Vagina (tissue), 2 donors: ENCODE measurements at places on chromosomes 3 and 15. TPM values are rescaled to one million over a fixed set of nuclear protein-coding genes. Genes with fewer than 3 reads are reported as not detected.

COLQ gene
- total RNA-seq = 12.8 TPM

DNA sequence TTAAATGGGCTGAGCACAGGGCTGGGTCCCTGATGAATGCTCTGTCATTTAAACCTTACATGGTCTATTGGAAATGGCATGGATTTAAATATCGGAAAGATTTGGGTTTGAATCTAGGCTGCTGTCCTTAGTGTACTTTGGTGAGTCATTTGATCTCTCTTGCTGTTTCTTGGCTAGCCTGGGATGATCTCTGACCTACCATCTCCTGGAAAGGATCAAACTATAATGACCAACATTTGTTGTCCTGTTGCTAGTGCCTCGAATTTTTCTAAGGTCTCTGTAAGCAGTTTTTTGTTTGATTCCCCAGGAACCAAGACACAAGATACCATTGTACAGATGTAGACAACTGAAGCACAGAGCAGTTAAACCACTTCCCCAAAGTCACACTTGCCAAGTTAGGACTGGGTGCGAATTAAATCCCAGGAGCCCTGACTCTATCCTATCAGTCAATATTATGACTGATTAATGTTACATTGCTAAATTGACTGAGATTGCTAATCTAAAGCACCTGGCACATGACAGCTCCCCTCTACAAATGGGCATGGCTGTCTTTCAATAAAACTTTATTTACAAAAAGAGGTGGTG is 244.9 kb upstream of the MCTP2 start:
- H3K27me3 ChIP-seq = no peaks in the 10 kb centered on the region
- no peak overlapping the region for H3K27ac ChIP-seq
- no peak for DNase-seq
- no peak overlapping the region for H3K4me3 ChIP-seq

DNA sequence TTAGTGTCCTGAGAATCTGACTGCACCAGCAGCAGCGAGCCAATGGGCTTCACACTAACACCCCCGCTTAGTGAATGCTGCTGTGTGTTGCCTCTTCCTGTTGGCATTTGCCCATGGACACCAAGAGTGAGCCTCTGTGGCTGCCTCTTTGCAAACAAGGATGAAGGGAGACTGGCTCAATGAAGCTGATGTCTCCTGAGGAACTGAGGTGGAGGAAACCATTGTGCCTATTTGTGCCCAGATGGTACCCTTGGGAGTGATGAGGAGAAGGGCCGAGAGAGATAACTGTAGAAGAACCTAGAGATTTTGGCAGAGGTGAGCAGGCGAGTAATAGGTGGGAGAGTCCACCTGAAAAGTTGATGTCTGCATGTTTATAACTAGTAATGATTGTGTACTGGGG is 51.2 kb downstream of the IL20RB start:
- H3K36me3 ChIP-seq = no peaks in the 10 kb centered on the region
- H3K4me3 ChIP-seq = no peak overlapping the region
- H3K27ac ChIP-seq = no peak overlapping the region
- H3K27me3 ChIP-seq = no peaks in the 10 kb centered on the region
- peaks cover 5% of the 10 kb centered on the region for H3K4me1 ChIP-seq

GRCh38 chr3:55283441-55283925 is 203.6 kb downstream of the WNT5A start:
- no peaks in the 10 kb centered on the region for H3K27me3 ChIP-seq
- no peak overlapping the region for H3K27ac ChIP-seq
- H3K36me3 ChIP-seq = no peaks in the 10 kb centered on the region
- no peak overlapping the region for H3K4me3 ChIP-seq
- H3K4me1 ChIP-seq = no peaks in the 10 kb centered on the region
- DNase-seq = no peak

GRCh38 chr15:48354694-48355303 is 23.6 kb downstream of the DUT start:
- H3K36me3 ChIP-seq = no peaks in the 10 kb centered on the region
- DNase-seq = no peak
- H3K4me3 ChIP-seq = no peak overlapping the region
- no peaks in the 10 kb centered on the region for H3K27me3 ChIP-seq

DNA sequence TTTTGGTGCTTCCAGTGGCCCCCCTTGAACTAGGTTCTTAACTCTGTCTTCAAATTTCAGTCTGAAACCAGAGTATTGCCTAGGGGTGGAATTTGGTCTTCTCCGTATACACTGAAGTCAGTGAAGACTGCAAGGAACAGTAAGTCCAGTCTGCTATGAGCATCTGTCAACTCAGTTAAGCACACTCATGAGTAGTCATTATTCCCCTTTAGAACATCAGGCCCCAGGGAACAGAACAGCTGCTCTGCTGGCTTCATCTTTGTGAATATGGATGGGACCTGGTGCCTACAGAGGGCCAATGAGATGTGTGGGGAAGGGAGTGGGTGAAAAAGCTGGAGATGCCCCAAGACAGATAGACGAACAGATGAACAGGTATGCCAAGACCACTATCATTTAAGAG is 85.2 kb upstream of the PRR23C start:
- no peaks in the 10 kb centered on the region for H3K36me3 ChIP-seq
- no peak overlapping the region for H3K4me3 ChIP-seq

GRCh38 chr3:13141183-13141582 is 68.0 kb upstream of the IQSEC1 start:
- no peak overlapping the region for H3K27ac ChIP-seq
- no peak for DNase-seq
- H3K36me3 ChIP-seq = no peaks in the 10 kb centered on the region
- no peaks in the 10 kb centered on the region for H3K27me3 ChIP-seq

GRCh38 chr3:77392181-77392580 is 352.3 kb downstream of the ROBO2 start:
- H3K4me1 ChIP-seq = no peaks in the 10 kb centered on the region
- DNase-seq = no peak
- no peak overlapping the region for H3K4me3 ChIP-seq
- no peaks in the 10 kb centered on the region for H3K27me3 ChIP-seq

DNA sequence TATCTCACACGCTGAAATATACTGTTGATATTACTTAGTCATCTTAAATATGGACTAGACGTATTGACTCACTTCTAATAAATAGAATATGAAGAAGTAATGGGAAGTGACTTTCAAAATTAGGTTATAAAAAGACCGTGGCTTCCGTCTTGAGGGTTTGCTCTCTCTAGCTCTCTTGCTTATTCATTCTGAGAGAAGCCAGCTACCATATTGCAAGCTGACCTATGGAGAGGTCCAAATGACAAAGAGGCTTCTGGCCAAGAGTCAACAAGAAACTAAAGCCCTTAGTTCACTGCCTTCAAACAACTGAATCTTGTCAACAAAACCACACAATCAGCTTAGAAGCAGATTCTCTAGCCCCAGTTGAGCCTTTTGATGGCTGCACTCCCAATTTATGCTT is 46.1 kb downstream of the SLC9C1 start:
- no peak overlapping the region for H3K27ac ChIP-seq
- no peaks in the 10 kb centered on the region for H3K36me3 ChIP-seq
- H3K27me3 ChIP-seq = no peaks in the 10 kb centered on the region
- H3K4me3 ChIP-seq = no peak overlapping the region

DNA sequence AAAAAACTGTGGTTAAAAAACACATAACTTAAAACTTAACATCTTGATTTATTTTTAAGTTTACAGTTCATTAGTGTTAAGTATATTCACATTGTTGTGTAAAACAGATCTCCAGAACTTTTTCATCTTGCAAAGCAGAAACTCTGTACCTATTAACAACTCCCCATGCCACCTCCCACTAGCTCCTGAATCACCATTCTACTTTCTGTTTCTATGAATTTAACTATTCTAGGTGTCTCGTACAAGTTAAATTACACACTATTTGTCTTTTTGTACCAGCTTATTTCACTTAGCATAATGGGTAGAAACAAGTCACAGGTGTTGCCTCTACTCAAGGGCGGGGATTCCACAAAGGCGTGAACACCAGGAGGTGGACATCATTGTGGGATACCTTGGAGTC is 43.2 kb downstream of the CRTC3 start:
- no peaks in the 10 kb centered on the region for H3K36me3 ChIP-seq
- no peak overlapping the region for H3K4me3 ChIP-seq
- peaks cover 23% of the 10 kb centered on the region for H3K4me1 ChIP-seq
- H3K27me3 ChIP-seq = no peaks in the 10 kb centered on the region
- DNase-seq = no peak

RTP1 gene
- total RNA-seq = not detected

TMEM212 gene
- not detected for total RNA-seq

- no peaks in the 10 kb centered on the region for H3K36me3 ChIP-seq
- no peak overlapping the region for H3K4me3 ChIP-seq
- no peak for DNase-seq
- H3K4me1 ChIP-seq = no peaks in the 10 kb centered on the region
These were observed 1034.7 kb downstream of the FHIT start for GRCh38 chr3:60216462-60217075.

GRCh38 chr15:100926971-100927756 is 8.0 kb downstream of the LRRK1 start:
- no peaks in the 10 kb centered on the region for H3K27me3 ChIP-seq
- peaks cover 6% of the 10 kb centered on the region for H3K36me3 ChIP-seq
- no peak for DNase-seq

GOLGA8N gene
- total RNA-seq = 13.8 TPM

LRRIQ4 gene
- not detected for total RNA-seq

DNA sequence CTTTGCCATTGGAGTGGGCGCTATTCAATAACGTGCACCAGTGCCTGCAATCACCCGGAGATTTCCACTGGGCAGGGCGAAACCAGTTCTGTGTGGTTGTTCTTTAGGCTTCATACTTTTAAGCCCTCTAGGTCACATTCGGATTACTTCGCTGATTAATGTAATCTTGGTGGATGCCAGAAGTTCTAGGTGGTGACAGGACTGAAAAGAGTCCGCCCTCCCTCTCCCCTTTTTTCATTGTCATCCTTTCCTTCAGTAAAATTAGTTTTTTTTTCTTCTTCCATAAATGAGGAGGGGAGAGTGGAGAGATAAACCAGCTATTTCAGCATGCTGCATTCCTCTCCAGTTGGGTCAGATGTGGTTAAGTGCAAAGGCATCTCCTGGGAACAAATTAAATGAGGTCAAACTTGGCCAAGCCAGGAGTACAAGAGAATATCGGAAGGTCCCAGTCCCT is 2.3 kb upstream of the SLC2A2 start:
- peak overlapping the region; percentile 29 for H3K4me3 ChIP-seq
- DNase-seq = no peak
- H3K36me3 ChIP-seq = no peaks in the 10 kb centered on the region
- peaks cover 17% of the 10 kb centered on the region for H3K4me1 ChIP-seq

SSUH2 gene
- total RNA-seq = not detected

DNA sequence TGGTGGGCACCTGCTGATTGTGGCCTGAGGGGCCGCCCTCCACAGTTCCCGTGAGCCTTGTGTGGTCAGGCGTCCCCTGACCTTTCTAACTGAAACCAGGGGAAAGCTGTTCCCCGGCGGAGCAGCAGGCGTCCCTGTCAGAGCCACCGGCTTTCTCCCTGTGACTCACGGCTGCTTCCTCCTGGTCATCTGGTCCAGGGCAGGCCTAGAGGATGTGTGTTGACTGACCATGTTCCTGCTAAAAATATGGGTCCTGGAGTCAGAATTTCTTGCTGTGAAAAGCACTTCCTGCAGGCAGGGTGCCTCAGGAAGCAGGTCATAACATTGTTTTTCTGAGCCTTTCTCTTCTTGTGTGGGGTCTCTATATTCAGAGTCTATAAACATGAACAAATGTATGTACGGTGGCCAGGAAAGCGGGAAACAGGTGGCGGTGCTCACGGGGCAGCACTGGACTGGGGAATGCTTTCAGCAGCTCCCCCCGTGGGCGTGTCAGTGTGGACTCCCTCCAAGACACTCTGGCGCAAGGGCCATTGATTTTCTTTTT is 38.4 kb upstream of the CGNL1 start:
- H3K27me3 ChIP-seq = no peaks in the 10 kb centered on the region
- DNase-seq = no peak
- H3K4me1 ChIP-seq = peaks cover 11% of the 10 kb centered on the region

GRCh38 chr3:15694628-15695027 is 93.1 kb downstream of the BTD start:
- no peaks in the 10 kb centered on the region for H3K36me3 ChIP-seq
- H3K4me1 ChIP-seq = no peaks in the 10 kb centered on the region
- no peak overlapping the region for H3K4me3 ChIP-seq

DNA sequence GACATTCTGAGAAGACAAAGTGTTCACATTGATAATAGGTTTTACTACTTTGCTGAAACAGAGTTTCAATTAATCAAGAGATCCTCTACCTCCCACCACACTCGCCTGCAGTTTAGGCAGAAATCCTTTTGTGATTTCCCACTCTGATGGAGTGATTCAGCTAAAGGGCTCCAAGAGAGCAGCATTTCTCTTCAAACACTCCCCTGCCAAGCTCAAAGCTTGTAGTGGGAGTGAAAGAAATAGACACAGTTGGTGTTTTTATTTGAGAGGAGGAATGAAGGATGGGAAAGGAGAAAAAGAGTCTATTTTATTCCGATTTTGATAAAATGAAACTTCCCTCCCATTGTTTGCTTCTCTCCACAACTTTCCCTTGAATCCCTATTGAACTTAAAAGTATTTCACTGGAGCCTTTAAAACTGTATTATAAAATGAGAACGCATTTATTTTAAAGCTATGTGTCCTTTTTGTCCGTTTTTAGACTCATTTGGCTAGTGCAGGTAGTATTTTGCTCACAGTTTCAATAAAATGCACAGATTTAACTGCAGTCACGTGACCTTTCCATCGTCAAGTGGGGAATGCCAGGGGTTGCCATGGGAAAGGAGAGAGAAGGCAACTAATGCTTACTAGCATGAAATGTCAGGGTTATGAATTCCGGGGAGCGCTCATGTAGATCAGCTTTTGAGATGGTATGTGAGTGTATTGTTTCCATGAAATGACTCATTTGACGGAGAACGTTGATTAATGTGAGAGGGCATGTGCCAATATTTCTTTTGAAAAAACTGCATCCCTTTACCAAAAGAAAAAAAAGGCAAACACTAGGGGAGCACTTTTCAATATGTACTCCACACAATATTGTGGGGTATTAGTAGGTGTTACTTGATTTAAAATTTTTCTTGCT is 7.7 kb upstream of the OSBPL11 start:
- no peaks in the 10 kb centered on the region for H3K27me3 ChIP-seq
- H3K4me3 ChIP-seq = peak overlapping the region; percentile 19
- H3K27ac ChIP-seq = peak overlapping the region; percentile 21
- DNase-seq = no peak
- H3K36me3 ChIP-seq = no peaks in the 10 kb centered on the region

DUOXA2 gene
- 1.5 TPM for total RNA-seq

DNA sequence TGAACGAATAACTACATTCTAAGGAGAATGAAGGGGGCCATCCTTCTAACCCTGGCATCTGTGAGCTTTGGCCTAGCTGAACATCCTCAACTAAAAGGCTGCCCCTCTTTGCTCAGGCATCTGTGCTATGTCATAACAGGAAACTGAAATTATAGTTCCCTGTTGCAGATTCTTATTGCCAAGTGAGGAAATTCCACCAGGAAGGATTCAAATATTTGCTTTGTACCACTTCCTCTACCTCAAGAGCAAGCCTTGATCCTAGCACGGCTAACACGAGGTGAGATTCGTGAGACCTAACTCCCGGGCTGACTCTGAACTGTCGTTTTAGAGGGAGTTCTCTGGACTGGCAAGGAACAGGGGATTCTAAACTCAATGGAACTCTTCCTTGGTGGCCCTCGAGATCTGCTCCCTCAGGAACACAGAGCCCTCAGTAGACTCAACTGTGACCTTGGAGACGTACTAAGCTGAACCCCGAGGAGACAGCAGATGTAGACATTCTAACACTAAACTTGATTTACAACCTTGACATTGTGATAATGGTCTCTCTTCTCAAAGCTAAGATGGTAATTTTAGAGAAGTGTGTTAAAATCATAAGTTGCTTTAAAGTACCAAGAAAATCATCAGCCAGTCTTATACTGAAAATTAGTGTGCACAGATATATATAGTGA is 4.2 kb downstream of the SPG21 start:
- H3K36me3 ChIP-seq = no peaks in the 10 kb centered on the region
- peaks cover 56% of the 10 kb centered on the region for H3K4me1 ChIP-seq
- H3K27me3 ChIP-seq = no peaks in the 10 kb centered on the region
- no peak for DNase-seq

FILIP1L gene
- 41.5 TPM for total RNA-seq
